ENCODE measurements at places on chromosomes 2 and 18.
A peak's percentile ranks its signal among the peaks of the same experiment; 100 is the strongest.

- DNase-seq: no peak
Observed at GRCh38 chr18:31161757-31162418, 768 bp downstream of the DSC1 start.

DNA sequence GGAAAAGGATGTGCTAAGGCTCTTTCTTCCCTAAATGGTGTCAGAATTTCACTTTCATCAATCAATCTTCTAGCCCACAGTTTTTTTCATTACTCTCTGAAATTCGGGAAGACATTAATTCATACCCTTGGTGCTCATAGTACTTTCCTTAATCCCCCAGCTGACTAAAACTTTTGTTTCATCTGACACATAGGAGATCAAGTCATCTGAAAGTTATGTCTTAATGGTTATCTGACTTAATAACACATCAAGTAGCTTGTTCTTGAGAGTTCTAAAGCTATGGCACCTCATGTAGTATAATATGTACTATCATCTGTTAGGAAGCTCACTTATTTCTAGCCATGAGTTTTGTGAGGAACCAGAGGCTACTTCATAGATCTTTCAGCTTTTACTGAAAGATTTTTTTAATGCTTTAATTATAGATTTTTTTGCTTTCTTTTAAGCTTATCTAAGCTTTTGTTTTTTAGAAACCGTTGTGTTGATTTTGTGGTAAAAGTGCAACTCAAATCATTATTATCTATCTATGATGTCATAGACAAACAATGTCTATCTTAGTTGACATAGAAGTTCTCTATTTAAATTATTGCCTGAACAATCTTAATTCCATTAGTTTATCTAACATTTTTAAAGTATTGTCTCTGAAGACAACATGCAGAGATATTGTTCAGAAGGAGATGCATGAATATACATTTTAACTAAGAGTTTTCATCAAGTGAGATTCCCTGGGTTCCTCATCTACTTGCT, 93.6 kb upstream of the UBXN4 start:
- no peak for DNase-seq

DNA sequence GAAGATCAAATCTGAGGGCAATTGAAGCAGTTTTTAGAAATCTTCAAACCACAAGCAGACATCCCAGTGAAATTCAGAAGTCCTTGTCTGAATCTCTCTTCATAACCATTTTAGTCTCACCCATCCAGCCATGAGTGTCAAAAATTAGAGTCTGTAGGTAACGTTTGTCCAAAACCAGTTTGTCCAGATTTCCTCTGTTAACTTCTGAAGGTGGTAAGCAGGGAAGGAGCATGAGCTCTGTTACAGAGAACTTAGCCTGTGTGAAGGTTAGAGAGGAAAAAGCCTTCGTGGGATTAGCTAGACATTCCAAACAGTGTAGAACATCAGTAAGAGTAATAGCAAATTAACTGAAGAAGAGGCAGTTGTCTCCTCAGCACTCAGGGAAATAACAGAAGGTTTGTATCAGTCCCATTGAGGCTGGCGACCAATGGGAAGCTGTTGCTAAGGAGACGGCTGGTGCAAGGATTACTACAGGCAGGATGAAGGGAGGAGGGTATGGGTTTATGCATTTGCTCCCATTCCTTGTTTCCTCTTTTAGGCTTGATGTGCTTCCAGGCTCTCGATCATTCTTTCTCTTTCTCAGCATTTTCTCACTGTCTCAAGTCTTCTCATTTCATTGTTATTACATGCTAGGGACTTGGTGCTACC, 8.7 kb upstream of the GPR155 start:
- peak; percentile 10 for DNase-seq

DNA sequence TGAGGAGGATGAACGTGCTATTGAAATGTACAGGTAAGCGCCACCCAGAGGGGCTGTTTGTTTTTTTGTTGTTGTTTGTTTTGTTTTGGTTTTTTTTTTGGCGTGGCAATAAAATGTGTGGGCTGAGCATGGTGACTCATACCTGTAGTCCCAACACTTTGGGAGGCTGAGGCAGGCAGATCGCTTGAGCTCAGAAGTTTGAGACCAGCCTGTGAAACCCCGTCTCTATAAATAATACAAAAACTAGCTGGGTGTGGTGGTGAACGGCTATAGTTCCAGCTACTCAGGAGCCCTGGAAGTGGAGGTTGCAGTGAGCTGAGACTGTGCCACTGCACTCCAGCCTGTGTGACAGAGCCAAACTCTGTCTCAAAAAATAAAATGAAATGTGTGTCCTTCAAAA, 6.2 kb downstream of the PDCL3 start:
- no peak for DNase-seq

DNA sequence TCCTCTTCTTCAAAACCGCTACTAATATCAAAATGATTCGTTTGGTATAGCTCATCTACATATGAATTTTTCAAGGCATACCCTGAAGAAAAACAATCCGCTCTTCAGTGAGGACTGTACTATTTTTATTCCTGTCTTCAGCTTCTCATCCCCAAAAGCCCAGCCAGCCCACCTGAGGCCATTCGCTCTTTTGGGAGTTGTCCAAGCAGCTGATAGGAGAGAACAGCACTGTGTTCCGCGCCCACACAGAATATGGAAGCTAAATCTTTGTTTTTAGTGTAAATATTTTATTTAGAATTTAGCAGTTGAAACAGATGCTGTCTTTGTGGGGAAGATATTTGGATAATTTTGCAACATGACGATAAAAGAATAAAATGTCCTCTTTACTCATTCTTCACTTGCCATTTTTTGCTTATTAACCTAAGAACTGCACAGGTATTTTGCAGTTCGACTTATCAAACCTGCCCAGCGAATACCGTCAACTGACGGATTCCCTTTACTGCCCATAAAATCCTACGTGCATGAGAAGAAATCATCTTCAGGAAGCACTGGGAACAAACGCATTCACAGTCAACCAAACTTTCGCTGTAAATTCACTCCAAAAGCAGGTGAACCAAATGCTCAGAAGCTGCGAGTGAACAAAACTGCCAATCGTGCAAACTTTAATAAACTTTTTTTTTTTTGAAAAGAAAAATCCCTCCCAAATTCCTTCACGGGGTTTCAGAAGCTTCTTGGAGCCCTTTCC, 3.4 kb downstream of the ZNF521 start:
- no peak for DNase-seq

GRCh38 chr2:221673248-221673647, 101.1 kb upstream of the EPHA4 start:
- no peak for DNase-seq

All from ELF-1 (cell line).